AG09309 (cell line): ENCODE measurements at places on chromosomes 11 and 22.
A peak's percentile ranks its signal among the peaks of the same experiment; 100 is the strongest.

DNA sequence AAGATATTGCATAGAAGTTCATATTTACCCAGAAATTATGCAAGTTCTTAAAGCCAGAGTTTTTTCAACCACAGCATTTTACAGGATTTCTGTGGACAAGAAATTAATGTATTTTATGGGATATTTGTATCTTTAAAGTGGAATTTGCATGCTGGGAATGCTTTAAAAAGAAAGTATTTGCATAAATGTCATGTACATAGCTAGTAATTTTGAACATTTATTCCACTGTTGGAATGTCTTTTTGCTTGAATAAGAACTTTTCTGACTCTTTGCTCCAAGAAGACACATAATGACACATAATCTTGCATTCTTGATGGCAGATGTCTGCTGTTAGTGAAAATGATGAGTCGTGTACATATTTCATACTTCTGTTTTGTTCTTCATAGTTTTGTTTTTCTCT lies 66.6 kb downstream of the ATXN10 start:
- DNase-seq, result no peak

DNA sequence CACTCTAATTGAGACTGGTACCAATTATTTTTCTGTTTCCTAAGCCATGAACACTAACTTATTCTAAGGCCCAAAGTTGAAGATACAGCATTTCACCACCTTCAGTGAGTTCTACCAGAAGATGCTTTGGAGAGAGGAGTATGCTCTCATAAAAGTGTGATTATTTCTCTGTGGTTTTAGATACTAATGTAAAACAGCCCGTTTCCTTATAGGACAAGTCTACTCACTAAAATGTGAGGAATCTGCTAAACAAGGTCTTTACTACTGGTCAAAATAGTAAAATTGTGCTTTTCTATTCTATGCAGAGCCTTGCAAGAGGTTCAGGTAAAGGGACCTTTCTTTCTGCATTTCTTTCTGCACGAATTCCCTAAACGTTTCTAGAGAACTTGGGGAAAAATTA lies 2.4 kb downstream of the LGR4 start:
- DNase-seq, result no peak

GRCh38 chr11:8477680-8478079 lies 116.3 kb downstream of the STK33 start:
- DNase-seq, result no peak

- no peak for DNase-seq
Observed at GRCh38 chr11:91749251-91749650, 475.4 kb upstream of the FAT3 start.

GRCh38 chr11:75323609-75324008 lies 27.9 kb downstream of the ARRB1 start:
- DNase-seq, result no peak

DNA sequence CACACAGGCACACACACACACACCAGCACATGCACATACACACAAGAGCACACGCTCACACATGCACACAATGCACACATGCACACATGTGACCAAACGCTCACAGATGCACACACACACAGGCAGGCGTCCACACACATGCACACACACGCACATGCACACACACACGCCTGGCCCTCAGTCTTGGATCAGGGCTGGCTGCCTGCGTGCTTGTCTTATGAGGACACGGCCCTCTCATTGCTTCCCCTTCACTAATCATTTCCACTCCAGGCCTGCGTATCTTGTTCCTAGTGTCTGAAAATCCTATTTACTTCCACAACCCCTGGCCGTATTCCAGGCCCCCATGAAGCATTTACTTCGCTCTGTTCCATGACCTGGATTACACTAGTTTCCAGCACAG lies 740.5 kb downstream of the BRD1 start:
- no peak for DNase-seq

GRCh38 chr11:111996129-111996528 lies 29.1 kb upstream of the DLAT start:
- no peak for DNase-seq

DNA sequence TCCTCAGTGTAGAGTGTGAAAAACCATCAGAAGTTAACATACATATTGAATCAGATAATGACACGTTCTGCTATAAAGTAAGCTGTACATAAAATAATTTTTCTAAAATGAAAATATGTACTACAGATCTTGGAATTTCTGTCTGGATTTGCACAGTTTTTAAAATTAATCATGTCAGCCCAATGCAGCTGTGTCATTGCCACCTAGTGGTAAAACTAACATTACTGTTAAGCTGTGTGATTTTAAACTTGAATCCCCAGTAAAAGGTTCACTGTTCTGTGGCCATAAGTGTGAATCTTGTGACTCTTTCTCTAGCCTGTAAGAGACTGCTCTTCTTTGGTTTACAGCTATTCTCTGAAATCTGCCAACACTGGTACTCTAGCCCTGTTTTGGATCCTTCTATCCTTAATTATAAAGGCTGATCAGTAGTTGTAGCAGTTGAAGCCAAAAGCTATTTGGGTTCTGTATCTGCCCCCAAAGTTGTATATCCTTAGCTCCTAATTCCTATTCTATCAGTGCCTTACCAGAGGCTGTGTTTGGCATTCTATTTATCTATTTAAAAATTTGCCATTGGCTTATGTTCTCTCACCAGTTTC lies 4.0 kb downstream of the JRKL start:
- DNase-seq, result no peak

GRCh38 chr22:17121233-17122195 lies at the start of gene TMEM121B:
Gene TMEM121B (minus strand): TSS chr22:17121360. CDS start chr22:17121127, 233 bp downstream.
- no peak for DNase-seq

DNA sequence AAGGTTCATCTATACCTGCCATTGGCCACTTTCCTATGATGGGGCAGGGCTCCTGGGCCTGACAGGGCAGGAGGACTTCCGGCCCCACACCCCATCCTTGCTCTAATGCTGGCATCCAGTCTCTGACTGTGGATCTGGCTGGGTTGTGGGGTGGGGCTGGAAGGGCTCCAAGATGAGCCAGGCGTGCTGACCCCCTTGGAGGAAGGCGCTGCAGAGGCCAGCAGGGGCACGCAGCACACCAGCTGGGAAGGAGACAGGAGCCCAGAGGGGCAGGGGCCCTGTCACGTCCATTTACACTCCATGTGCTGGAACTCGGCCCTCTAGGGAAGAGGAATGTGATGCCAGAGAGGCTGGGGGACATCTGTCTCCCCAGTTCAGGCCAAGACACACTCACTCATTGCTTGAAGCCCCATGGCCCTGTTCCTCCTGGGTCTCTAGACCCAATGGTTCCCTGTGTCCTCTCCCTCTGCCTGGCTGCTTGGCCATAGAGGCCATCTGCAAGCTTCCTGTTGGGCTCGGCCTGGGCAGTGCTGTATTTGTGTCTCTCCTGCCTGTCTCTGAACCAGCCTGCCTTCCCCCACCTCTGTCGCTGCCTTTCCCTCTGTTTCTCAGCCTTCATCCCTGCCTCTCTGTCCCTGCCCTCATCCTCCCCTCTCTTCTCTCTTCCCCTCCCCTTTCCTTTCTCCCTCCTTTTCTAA lies 67.5 kb upstream of the NECTIN1 start:
- no peak for DNase-seq

- peak; percentile 4 for DNase-seq
Observed at GRCh38 chr22:42317008-42317407, 46.6 kb upstream of the TCF20 start.

DNA sequence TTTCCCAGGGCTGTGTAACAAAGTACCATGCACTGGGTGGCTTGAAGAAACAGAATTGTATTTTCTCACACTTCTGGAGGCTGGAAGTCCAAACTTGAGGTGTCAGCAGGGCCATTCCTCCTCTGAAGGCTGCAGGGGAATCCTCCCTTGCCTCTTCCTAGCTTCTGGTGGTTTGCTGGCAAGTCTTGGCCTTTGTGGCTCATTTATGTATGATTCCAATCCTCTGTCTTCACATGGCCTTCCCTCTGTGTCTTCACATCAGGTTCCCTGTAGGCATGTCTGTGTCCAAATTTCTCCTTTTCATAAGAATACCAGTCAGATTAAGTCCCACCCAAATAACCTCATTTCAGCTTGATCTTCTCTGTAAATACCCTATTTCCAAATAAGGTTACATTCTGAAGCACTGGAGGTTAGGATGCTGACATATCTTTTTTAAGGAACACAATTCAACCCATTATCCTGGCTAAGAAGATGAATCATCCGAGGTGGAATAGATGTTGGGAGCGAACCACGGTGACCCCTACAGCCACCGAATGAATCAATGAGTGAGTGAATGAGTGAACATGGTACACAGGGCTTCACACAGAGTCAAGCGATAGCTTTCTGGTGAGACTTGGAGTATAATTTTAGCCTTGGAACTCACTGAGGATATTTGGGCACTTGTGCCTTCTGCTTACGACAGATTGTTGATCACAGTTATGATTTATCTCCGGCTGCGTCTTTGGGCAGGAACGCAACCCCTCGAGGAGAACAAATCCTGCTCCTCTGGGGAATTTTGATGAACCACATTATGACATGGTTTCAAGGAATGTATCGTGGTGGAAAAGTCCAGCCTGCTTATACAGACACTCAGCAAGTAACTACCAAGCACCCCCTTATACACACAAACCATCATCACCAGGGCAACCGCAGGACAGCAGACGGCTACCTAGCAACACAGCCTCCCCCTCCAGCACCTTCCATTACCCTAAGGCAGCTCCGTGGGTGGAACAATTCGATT lies 34.3 kb upstream of the MICAL2 start:
- DNase-seq, result peak; percentile 99

GRCh38 chr11:1586699-1587098 lies 1.6 kb upstream of the KRTAP5-1 start:
- DNase-seq, result no peak
